ENCODE measurements at places on chromosomes 1 and 21. TPM values are rescaled to one million over a fixed set of nuclear protein-coding genes. Genes with fewer than 3 reads are reported as not detected.

DNA sequence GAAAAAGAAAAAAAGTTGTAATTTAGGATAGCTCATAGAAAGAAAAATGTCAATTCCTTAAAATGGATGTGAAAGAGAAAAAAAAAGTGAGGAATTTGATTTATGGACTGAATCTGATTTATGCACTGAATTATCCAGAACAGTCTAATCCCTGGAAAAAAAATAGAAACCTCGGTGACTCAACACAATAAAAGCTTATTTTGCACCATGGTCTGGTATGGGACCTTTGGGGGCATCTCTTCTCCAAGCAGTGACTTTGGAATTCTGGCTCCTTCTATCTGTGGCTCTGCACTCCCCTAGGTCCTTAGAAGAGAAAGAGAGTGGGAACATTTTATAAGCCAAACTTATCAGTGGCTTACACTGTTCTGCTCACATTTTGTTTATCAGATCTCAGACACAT is 471.7 kb upstream of the B3GALT2 start:
- no peak overlapping the region for H3K27ac ChIP-seq
- no peak overlapping the region for H3K4me3 ChIP-seq
- DNase-seq: no peak
- no peaks in the 10 kb centered on the region for H3K27me3 ChIP-seq
- H3K4me1 ChIP-seq: no peaks in the 10 kb centered on the region

DNA sequence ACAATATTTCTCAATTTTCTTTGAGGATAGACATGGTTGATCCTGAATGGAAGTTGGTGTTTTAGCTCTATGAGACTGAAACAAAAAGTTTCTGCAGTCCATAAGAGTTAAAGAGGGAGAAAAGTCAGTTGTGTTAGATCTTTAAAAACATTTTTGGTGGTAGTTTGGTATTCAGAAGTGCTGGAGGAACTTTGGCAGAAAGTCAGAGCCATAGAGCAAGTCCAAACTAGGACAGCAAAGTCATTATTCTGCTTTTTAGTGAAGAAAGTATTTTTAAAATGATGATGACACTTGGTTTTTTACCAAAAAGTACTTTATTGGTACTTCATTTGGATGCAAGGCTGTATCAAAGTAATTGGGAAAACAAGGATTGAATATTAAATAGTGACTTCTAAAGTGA is 41.8 kb downstream of the FNBP1L start:
- H3K27ac ChIP-seq: no peak overlapping the region
- no peaks in the 10 kb centered on the region for H3K4me1 ChIP-seq
- no peak for DNase-seq
- no peak overlapping the region for H3K4me3 ChIP-seq

- DNase-seq: no peak
- no peak overlapping the region for H3K27ac ChIP-seq
- H3K4me1 ChIP-seq: peaks cover 22% of the 10 kb centered on the region
- H3K36me3 ChIP-seq: peaks cover 4% of the 10 kb centered on the region
- H3K4me3 ChIP-seq: no peak overlapping the region
These were observed 29.9 kb downstream of the TP53BP2 start for GRCh38 chr1:223815865-223816264.

DNA sequence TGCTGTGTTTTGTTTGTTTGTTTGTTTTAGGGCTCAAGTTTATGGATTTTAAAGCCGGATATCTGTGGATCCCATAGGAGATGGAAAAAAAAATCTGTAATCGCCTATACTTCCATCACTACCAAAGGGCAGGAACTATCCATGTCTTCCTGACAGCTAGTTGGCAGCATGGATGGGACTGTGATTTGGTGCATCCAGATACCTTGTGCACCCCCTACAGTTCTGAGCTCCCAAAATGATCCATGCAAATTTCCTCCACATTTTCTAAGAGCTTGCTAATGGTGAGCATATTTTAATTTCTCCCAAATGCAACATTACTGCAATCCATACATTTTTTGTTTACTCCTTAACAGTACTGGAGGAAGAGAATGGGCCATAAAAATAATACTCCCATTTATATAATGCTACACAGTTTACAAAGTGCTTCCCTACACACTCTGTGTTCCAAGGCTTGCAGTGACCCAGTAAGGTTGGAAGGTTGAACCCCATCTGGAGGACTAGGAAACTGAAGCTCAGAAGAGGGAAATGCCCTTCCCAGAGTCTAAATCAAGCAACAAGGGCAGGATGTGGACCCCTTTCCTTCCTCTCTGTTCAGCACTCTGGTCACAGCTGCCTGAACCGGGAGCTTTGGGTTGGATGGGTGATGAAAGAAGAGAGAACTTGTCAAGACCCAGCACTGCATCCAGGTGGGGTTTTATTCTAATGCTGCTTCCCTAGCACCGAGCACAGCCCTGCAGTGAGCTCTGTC is 48.0 kb downstream of the CAPN8 start:
- H3K4me3 ChIP-seq: no peak overlapping the region
- H3K27me3 ChIP-seq: no peaks in the 10 kb centered on the region
- no peaks in the 10 kb centered on the region for H3K36me3 ChIP-seq
- H3K27ac ChIP-seq: no peak overlapping the region
- H3K4me1 ChIP-seq: no peaks in the 10 kb centered on the region

DNA sequence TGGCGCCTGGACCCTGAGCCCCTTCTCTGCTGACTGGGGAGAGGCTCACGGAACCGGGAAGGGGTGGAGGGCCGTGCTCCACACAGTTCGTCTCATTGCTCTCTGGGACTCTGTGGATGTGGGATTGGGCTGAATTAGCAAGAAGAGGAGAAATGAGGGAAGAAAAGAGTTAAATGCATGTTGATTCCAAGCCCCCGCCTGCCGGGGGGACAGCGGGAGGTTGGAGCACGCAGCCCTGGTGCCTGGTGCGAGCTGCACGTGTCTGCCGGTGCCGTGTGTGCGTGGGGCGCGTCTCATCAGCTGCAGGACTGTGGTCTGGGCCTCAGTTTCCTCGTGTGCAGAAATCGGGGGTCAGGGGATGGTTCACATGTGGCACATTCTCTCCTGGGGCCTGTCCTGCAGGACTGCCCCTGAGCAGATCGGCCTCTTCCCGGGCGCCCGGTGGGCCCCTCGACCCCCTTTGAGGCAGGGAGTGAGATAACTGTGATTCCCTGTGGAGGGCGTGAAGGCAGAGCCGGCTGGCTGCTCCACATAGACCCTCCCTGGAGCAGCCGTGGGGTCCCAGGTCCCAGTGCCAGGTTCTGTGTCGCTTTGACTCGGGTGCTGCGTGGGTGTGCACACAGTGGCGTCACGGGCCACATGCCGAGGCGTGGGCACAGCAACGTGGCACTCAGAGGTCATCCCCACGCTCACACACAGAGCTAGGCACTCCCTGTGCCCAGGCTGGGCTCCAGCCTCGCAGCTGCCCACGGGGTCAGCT is 11.4 kb downstream of the SAMD11 start:
- H3K27me3 ChIP-seq: no peaks in the 10 kb centered on the region
- H3K4me1 ChIP-seq: no peaks in the 10 kb centered on the region
- no peaks in the 10 kb centered on the region for H3K36me3 ChIP-seq
- H3K27ac ChIP-seq: no peak overlapping the region
- no peak for DNase-seq

- H3K27ac ChIP-seq: no peak overlapping the region
- H3K36me3 ChIP-seq: no peaks in the 10 kb centered on the region
- H3K27me3 ChIP-seq: no peaks in the 10 kb centered on the region
- no peak for DNase-seq
These were observed 146.4 kb downstream of the LRIG2 start for GRCh38 chr1:113219377-113219776.

Gene NUDT17
- 7.6 TPM for polyA plus RNA-seq

Gene TFAP2E
- 0.13 TPM for polyA plus RNA-seq

Gene L1TD1
- not detected for polyA plus RNA-seq

Gene ITGB2
- 459 TPM for polyA plus RNA-seq

Gene KPRP
- not detected for polyA plus RNA-seq

Gene HRNR
- not detected for polyA plus RNA-seq

Gene TFF1
- not detected for polyA plus RNA-seq

All from naive thymus-derived CD4-positive, alpha-beta T cell (primary cell).